ENCODE measurements at places on chromosomes 11 and 22. TPM values are rescaled to one million over a fixed set of nuclear protein-coding genes. Genes with fewer than 3 reads are reported as not detected.
A peak's percentile ranks its signal among the peaks of the same experiment; 100 is the strongest.

Gene ASPHD2
- 4.5 TPM for total RNA-seq

Gene ROM1
- total RNA-seq = 3.4 TPM

GRCh38 chr11:38517991-38518390 is 1920.0 kb upstream of the RAG2 start:
- no peak for DNase-seq

GRCh38 chr11:70448983-70449567 is 50.7 kb downstream of the CTTN start:
- DNase-seq = no peak

GRCh38 chr11:45247433-45247832 is 38.7 kb downstream of the SYT13 start:
- no peak for DNase-seq

DNA sequence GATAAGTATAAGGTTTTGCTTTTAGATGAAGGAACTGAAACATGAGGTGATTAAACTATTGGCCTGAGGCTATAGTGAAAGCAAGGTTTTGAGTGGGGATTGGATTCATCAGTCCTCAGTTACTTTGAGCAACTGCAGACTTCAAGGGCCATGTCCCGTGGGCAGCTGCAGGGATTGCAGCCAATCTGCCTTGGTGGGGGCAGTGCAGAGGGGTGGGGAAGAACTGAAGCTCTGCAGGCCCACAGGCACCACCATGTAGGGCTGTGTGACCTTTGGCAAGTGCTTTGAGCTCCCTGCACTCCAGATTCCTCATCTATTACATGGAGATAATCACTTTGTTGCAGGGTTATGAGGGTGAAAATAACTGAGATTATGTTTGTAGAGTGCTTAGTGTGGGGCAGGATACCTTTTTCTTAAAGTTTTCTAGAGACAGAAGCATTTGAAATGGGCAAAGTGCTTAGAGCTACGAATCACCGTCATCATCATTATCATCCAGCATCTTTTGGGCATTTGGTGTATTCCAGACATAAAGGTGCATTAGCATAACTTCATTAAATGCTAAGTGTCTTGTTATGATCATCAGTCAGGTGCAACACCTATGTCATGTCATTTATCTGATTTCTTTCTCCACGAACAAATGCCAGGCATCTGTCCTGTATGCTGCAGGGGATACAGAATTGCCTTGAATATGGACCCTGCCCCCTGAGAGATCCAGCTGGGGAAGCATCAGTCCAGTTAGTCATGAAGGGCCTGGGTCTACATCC is 72.1 kb upstream of the TENM4 start:
- DNase-seq = no peak

GRCh38 chr11:122656631-122657101 is 1.1 kb downstream of the UBASH3B start:
- DNase-seq = peak; percentile 18

DNA sequence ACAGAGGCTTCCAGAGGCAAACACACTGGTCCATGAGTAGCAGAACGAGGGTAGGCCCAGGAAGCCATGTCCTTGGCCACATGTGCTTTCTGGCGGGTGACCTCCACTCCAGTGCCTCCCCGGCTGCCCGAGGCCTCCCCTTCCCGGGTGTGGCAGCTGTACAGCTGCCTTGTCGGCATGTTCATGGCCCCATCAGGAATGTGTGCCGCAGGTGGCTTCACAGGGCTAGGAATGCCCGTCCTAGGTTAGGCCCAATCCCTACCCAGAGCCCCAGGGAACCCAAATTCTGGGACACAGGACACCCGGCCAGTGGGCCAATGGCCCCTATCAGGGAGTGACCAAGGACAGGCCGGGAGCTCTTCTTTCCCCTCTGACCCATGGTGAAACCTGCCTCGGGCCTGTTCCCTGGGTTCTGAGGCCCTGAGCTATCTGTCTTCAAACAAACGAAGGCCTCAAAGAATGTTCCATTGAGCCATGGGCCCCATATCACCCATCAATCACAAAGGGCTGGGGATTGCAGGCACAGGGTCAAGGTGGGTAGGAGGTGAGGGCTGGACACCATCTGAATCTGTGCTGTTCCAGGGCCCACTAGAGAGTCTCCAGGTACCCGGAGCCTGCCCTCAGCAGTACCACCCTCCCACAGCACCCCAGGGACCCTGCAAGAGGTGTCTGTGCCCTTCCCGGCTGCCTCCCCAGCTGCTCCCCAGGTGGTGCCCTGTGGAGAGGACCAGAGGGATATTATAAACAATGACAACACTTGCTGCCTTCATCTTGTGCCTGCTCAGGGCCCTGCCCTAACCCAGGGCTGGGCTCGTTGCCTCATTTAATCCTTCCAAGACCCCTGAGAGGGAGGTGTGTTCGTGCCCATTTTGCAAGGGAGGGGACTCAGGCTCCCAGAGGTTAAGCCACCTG is 4.0 kb upstream of the CDKN1C start:
- DNase-seq = no peak
